ENCODE measurements at places on chromosomes 7 and 10.

- no peak for DNase-seq
Observed at GRCh38 chr7:90580051-90580450, 16.1 kb upstream of the CDK14 start.

DNA sequence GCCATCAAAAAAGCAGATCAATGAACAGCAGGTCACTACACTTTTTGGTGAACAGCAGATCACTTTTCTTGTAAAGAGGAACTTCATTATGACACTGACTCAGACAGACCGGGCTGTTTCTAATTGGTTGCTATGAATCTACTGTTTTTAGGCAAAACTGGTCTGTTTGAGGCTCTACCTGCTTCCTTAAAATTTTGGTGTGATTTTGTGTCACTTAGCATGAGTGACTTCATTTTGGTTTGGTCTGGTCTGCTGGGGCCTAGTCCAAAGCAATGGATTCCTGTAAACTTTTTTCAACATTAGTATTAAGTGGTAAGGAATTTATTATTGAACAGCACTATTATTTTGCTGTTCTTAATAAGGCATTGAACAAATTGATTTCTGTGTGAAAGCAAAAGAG lies 41.8 kb upstream of the C10orf71 start:
- DNase-seq, result peak; percentile 79

- DNase-seq, result no peak
Observed at GRCh38 chr7:142088022-142088714, 23.4 kb upstream of the MGAM2 start.

DNA sequence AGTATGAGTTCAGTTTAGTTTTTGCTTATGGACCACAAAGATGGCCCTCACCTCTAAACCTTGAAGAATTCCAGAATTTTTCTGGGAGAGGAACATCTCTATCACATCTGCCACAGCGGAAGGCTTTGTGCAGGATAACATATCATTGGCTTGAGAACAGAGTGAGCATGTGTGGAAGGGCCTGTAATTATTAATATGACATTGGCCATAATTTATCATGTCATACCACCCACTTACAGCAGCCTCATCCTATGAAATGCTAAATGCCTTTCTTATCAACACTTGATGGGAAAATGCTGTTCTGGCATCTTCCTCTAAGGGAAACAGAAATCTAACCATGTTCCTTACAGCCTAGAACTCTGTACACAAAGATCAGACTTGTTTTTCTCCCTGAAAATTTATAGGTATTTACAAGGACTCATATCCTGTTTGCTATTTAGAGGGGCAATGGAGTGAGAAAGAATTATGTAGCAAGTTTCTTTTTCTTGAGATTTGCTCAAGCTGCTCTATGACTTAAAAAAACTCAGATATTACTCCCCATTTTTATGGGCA lies 817.3 kb downstream of the LRMDA start:
- no peak for DNase-seq

DNA sequence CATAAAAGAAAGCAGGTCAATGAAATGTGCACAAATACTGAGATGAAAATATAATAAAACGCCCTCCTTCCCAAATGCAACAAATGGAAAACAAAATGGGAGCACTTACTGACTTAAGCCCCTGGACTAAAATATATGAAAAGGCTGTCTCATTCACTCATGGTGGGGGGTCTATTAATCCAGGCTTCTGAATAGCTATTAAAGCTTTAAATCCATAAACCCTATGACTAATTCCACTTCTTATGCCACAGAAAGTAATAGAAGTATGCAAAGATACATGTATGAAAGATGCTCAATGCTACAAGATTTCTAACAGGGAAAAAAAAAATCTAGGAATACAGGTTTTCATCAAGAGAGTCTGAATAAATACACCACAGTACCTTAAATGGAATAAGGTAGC lies 20.5 kb downstream of the EIF3A start:
- no peak for DNase-seq

DNA sequence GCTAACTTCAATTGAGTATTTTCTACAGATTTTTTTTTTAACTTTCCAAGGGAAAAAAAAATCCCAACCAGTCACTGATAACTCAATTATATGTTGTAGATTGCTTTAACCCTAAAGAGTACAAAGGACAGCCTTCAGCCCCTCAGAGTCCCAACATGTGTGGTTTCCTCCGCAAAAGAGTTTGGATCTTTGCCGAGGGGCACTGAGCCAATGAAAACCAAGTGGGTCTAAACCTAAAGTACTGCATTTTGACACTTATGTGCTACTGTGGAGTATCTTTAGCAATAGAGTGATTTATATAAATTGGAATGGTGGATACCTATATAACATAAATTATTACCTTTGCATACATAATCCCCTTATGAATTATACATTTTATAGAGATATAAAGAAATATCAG lies 91.5 kb downstream of the SEMA3D start:
- DNase-seq, result no peak

GRCh38 chr7:85274454-85274853 lies 87.6 kb upstream of the SEMA3D start:
- no peak for DNase-seq

DNA sequence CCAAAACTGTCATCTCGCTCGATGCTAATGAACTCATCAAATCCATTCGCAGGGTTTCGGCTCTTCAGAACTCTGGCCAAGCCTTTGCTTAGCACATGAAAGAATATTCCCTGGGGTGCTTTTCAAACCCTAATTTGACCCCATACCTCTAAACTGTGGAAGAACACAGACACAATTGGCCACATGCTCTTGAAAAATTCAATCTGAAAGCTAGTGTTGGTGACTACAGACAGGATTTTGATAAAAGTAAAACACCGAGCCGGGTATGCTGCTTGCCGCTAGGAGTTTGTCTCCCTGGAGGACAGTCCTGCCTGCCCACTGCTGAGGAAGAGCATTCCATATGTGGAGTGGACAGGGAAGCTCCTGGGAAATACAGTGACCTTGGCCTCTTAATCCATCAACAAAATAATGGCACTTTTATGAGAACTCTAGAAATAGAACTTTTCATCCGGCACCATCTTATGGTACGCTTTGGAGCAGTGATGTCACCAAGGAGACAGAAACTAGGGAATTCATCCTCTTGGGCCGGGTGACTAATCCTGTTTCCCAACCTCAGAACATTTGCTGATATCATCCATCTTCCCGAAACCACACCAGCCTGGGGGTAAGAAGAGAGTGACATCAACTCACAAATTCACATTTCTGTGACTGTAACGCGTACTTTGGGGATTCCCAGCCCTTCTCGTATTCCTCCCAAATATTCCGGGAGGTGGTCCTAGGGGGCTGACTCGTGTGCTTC lies 34.2 kb downstream of the MTURN start:
- DNase-seq, result no peak

DNA sequence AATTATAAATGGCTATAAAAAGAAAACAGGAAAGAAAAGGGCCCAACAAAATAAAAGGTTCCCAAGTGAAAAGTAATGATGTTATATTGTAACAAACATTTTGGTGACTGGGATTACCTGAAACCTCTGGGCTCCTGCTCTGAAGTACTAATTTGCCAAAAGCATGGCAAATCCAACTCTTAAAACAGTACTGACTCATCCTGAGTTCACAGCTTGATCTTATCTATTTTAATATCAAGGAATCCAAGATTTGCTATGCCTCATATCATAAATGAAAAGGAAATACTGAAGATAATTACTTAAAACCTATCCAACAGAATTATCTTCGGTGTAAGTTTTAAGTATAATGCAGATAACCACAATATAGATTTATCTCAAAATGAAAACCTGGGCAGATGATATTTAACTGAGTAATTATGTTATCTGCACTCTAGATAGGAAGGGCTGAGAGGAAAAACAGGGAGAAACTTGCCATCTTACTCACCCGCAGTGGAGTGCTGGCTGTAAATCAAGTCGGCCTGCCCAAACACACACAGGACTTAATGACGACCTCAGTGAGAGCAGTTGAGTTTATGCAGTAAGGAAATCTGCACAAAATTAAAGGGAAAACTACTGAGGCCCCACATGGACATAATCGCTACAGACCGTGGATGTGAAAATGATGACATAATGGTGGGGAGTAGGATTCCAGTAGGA lies 48.4 kb downstream of the MPP7 start:
- DNase-seq, result no peak

DNA sequence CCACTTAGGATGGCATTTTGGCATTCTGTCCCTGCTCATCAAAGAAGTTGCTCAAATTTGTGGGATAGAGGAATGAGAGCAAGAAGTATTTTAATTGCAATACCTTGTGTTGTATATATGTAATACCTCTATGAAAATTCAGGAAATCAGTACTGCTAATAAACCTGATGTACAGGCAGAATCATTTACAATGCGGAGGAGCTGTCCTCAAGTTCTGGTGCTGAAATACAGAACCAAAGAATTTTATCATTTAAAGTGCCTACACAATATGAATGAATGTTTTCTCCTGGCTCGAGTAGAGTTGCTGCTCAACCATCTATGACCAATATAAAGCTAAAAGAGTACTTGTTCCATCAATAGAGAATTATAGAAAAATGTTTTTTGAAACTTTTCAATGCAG lies 305.8 kb downstream of the PLXNA4 start:
- DNase-seq, result no peak
